ENCODE measurements at places on chromosomes 13 and 19. TPM values are rescaled to one million over a fixed set of nuclear protein-coding genes. Genes with fewer than 3 reads are reported as not detected.

C1QTNF9 gene
- total RNA-seq: 0.78 TPM

DNA sequence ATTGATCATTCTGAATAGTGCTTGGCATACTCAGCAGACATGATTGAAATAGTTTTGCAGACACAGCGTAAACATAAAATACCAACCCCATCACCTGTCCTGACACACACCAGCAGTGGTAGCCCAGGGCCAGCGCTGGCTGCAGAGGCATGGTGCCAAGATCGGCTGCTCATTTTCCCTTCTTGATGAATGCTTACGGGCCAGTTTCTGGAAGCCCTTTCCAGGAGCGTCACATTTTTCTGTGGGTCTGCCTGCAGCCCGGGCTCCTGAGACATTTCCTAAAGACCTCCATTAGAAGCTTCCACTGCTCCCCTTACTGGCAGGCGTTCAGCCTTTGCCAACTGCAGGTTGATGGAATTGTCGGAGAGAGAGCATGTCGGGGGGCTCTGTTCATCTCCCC, 48.6 kb downstream of the CHST8 start:
- H3K4me1 ChIP-seq: no peaks in the 10 kb centered on the region
- no peak for DNase-seq
- peaks cover 9% of the 10 kb centered on the region for H3K27me3 ChIP-seq

- no peak for DNase-seq
- no peaks in the 10 kb centered on the region for H3K36me3 ChIP-seq
- H3K4me1 ChIP-seq: no peaks in the 10 kb centered on the region
- H3K27ac ChIP-seq: no peak overlapping the region
Measured at GRCh38 chr13:64327505-64328194, 2902.5 kb downstream of the PCDH9 start.

DNA sequence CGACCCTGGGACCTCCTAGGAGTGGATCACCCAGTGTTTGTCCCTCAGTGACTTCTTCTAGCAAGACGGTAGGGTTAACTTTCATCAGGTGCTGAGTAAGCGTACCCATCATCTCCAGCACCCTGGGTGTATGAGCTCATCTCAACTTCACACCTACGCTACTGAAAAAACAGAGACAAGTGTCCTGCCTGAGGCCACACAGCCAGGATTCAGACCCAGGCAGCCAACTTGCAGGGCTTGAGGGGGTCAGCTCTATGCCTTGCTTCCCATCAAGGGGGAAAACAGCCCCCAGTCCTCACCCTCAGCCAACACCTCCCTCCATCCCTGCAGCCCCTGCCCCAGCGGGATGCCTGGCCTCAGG, 4.6 kb downstream of the TLE2 start:
- no peaks in the 10 kb centered on the region for H3K27me3 ChIP-seq
- no peak for DNase-seq
- H3K27ac ChIP-seq: no peak overlapping the region
- peaks cover 10% of the 10 kb centered on the region for H3K4me1 ChIP-seq

- no peak overlapping the region for H3K27ac ChIP-seq
- H3K4me1 ChIP-seq: no peaks in the 10 kb centered on the region
- no peak overlapping the region for H3K4me3 ChIP-seq
- no peak for DNase-seq
Measured at GRCh38 chr13:21164631-21165030, 11.7 kb downstream of the SKA3 start.

- H3K27me3 ChIP-seq: no peaks in the 10 kb centered on the region
- DNase-seq: no peak
- no peak overlapping the region for H3K27ac ChIP-seq
- H3K4me1 ChIP-seq: no peaks in the 10 kb centered on the region
- H3K36me3 ChIP-seq: no peaks in the 10 kb centered on the region
Measured at GRCh38 chr19:31985001-31985605, 360.3 kb upstream of the ZNF507 start.

DNA sequence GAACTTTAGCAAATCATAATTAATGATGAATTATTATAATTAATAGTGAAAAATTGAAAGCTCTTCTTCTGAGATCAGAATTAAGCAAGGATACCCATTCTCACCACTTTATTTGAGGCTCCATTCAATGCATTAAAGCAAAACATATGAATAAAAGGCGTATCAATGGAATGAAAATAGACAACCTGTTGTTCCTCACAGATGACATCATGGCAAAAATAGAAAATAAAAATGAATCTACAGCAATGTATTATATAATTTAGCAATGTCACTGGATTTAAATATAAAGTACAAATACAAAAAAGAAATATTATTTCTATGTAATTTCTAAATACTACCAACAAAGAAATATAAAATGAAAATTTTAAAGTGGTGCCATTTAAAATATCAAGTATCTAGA, 11.1 kb upstream of the ZNF780A start:
- no peak for DNase-seq
- no peaks in the 10 kb centered on the region for H3K27me3 ChIP-seq

DCLK1 gene
- total RNA-seq: 2.6 TPM

DNA sequence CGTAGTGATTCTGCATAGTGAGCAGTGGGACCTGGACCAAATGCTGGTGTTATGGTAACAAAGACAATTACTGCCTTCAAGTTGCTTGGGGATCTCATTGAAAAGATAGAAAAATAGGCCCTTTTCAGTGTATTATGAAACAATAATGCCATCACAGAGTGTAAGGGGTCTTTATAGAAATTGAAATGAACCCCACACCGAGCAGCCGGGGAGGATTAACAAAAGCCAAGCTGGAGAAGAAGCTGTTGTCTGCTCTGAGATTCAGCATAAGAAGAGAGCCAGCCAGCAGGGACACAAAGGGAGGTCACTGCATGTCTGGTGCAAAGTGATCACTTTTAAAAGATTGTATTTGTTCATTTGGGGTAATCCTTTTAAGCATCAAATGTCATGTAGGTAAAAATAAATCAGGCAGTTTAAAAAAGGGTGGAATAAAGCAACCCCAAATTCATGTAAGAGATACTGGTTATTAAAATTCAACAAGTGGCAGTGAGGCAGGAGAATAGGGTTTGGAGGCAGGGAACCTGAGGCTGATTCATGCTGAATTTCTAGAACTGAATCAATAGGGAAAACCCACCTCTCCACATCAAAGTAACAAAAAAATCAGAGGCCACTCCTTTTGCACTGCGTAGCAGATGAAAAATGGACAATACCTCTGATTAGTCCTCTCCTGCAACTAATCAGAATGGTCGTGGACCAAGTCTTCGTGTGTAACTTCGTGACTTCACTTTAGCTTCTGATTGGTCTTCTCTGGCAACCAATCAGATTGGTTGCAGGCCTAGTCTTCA, 1548.3 kb upstream of the SLC10A2 start:
- no peak overlapping the region for H3K27ac ChIP-seq
- no peak for DNase-seq
- H3K27me3 ChIP-seq: no peaks in the 10 kb centered on the region
- no peak overlapping the region for H3K4me3 ChIP-seq

PALM3 gene
- 17.4 TPM for total RNA-seq

- DNase-seq: no peak
- no peaks in the 10 kb centered on the region for H3K36me3 ChIP-seq
- H3K4me1 ChIP-seq: no peaks in the 10 kb centered on the region
- H3K27me3 ChIP-seq: no peaks in the 10 kb centered on the region
- H3K27ac ChIP-seq: no peak overlapping the region
Measured at GRCh38 chr19:30061223-30062064, 119.4 kb downstream of the URI1 start.

DNA sequence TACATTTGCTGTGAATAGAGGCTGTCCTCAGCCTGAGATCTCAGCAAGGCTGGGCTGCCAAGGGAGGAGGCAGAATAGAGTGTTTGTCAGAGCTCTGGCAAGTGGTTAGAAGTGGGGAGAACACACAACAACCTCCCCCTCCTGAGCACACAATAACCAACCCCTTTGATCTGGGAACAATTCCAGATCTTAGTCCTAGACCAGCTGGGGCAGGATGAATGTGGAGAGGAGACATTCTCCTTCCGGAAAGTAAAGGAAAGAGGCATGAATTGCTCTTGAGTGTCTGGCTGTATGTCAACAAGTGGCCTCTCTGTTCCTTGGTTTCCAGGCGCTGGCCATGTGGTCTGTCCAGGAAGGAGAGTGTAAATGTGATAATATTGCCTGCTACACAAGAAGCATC, 114.9 kb upstream of the TMTC4 start:
- H3K27me3 ChIP-seq: no peaks in the 10 kb centered on the region
- DNase-seq: peak; percentile 17
- no peak overlapping the region for H3K27ac ChIP-seq
- no peaks in the 10 kb centered on the region for H3K36me3 ChIP-seq
- H3K4me3 ChIP-seq: no peak overlapping the region

MBD3L3 gene
- total RNA-seq: not detected
